ENCODE measurements at places on chromosomes 5 and 9. TPM values are rescaled to one million over a fixed set of nuclear protein-coding genes. Genes with fewer than 3 reads are reported as not detected.

- no peak for DNase-seq
These were observed 23.9 kb upstream of the PPP2CA start for GRCh38 chr5:134249469-134250379.

DNA sequence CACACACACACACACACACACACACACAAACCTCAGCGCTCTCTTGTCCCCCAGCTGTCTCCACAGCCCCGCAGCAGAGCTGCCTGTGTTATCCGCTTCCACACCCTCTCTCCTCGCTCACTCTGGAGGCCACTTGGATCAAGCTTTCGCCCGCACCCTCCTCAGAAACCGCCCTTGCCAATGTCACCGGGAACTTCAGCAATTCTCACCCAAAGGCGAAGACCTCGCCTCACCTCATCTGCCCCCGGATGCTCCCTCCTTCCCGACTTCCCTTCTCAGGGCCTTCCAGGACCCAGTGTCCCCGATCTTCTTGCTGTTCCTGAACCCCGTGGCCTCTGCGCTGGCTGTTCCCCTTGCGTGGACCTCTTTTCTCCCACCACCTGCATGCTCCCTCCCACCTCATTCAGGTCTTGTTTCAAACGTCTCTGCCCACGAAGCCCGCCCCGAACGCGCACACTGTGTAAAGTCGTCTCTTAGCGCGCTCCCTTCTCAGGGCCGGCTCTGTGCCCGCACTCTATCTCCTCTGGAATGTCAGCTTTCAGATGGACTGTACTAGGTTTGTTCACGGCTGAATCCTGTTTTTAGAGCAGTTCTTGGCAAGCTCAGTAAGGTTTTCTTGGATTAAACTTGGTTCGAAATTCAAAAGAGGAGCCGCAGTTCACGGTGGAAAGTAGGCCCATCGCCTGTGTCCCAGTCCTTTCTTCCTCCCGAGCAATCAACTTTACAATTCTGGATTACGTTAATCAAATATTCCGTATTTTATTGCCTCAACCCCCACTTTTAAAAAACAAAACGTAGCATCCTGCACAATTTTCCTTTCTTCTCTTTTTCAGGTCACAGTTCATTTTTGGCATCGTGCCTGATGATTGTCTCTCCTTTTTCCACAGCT, 1.0 kb upstream of the TRIM7 start:
- no peak for DNase-seq

Gene DIPK1B
- total RNA-seq, result 3.0 TPM

DNA sequence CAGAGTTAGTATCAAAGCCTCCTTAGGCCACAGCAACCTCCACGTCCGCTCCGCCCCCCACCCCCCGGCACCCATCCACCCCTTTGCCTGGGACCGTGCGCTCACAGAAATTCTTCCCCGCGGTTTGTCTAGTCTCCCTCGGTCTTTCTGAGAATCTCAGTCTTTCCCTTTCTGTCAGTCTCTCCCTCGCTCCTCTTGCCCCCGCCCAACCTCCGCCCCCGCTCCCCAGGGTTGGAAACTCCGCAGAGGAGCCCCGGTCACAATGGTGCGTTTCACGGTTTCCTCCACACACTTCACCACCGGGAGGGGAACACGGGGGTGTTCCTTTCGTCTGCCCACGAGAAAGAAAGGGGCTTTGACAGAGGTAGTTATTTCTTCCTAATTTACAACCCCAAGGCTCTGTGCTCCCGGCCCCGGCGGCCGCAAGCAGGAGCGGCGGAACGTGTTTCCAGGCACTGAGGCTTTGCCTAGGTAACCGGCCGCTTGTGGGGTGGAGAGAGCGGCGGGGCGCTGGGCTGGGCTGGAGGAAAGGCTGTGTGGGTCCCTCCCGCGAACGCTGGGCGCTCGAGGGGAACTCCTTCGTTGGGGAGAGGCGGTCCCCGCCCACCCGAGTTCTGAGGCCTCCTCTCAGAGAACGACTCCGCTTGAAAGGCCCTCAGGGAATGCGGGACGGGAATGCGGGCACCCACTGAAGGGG, 2.1 kb downstream of the NR4A3 start:
- DNase-seq, result peak; percentile 47

- no peak for DNase-seq
These were observed 26.4 kb downstream of the UTP15 start for GRCh38 chr5:73591698-73592501.

DNA sequence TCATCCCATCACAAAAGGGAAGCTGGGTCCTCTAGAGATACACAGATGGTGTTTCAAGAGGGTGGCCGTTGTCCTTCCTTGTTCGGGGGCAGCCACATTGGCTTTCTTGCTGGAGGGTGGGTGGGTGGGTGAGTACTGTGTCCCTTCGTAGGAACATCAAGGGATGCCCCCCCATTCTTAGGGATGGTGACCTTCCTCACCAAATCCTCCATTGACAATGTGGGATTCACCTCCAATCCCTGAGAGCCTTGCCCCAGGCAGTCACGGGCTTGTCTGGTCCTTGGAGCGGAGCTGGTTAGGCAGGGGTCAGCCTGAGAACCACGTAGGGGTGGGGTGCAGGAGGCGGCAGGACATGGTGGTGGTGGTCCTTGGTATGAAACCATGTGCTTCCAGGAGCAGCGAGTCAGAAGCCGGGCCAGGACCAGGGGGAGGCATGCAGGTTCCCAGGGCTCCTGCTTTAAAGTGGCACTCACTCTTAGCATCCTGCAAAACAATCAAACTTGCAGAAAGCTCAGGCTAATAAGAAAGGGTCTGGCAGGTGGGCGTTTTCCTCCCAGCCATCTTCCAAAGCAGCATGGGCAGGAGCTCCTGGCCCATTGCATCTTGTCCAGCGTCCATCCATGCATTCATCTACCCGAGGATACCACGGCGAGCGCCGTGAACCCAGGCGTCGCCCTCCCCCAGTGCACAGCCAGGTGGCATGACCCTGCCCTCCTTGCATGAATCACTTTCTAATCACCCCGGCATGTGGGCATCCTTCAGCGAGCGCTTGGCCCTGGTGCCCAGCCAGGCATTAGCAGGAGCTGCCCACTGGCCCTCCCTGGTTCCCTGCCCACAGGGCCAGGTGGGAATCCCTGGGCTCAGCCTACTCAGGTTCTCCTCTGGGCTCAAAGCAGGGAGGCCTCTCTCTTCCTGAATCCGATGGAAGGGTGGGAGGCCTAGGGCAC, 76.4 kb downstream of the NTNG2 start:
- DNase-seq, result no peak

Gene CD72
- 0.93 TPM for total RNA-seq

- no peak for DNase-seq
These were observed 10.2 kb downstream of the ZNF608 start for GRCh38 chr5:124736082-124736804.

Gene HRCT1
- total RNA-seq, result 0.96 TPM

GRCh38 chr5:25975885-25976284, 1062.5 kb downstream of the CDH9 start:
- no peak for DNase-seq

DNA sequence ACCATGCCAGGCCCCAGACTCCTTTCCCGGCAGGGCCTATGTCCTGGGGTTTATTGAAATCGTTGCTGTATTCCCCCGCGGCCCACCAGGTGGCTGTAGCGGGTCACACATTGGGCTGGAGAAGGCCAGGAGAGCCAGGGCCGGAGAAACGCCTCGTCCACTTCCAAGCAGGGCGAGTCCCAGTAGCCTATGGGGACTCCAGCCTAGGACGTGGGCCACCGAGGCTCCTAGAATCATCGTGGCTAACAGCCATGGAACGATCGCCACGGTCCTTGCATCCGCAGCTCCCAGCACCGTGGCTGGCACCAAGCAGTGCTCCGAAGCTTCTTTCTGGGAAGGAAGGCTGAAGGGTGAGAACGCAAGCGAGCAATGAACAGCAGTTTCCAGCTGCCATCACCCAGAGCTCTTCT, 87.7 kb downstream of the ENTREP1 start:
- peak; percentile 75 for DNase-seq

GRCh38 chr5:34625246-34625645, 30.9 kb upstream of the RAI14 start:
- no peak for DNase-seq

DNA sequence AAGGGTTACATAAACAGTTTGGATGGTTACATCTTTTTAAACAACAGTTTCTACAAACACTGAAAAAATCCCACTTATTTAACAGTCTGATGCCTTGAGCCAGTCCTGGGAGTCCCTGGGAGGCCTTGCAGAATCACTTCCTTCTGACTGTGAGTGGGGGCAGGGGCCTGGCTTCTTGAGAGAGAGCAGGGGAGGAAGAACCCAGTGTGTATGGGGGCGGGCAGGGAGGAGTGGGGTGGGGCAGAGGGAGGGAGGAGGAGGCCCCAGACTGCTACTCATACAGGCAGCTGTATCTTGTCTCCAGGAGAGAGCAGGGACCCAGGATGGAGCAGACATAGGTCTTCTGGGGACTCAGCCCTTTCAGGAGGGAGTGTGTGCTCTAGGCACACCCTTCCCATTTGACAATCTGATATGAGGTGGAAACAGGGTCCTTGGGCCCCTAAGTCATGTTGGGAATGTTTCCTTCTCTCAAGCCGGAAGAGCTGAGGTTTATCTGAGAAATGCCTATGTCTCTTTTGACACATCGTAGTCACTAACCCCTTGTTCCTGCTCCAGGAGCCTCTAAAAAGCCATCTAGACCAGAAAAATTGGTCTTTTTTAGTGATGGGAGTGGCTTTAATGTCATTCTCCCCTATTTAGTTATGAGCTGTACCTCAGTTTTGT, 52.8 kb downstream of the IRF1 start:
- DNase-seq, result no peak

DNA sequence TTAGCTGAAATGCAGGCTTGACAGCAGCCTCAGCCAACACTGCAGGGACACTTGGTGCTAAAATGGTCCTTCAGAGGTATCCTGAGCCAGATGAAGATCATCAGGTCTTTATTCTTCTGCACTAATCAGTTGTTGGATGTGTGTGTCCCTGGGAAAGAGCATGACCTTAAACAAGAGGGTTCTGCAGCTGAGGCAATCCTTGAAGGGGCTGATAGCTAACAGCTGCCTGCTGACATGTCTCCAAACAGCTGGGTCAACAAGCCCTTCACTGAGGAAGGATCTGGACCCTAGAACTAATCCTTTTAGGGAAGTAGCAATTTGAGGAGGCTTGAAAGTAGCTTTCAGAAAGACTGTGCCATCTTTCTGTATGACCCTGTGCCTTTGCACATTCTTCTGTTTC, 376.3 kb upstream of the ACTBL2 start:
- DNase-seq, result no peak

GRCh38 chr5:161258438-161258837, 288.1 kb downstream of the GABRB2 start:
- DNase-seq, result no peak

Measured in left lobe of liver (tissue), 2 donors.